ENCODE measurements at places on chromosomes 7 and 10.

- DNase-seq: no peak
Observed at GRCh38 chr7:133819695-133820094, 307.4 kb upstream of the LRGUK start.

DNA sequence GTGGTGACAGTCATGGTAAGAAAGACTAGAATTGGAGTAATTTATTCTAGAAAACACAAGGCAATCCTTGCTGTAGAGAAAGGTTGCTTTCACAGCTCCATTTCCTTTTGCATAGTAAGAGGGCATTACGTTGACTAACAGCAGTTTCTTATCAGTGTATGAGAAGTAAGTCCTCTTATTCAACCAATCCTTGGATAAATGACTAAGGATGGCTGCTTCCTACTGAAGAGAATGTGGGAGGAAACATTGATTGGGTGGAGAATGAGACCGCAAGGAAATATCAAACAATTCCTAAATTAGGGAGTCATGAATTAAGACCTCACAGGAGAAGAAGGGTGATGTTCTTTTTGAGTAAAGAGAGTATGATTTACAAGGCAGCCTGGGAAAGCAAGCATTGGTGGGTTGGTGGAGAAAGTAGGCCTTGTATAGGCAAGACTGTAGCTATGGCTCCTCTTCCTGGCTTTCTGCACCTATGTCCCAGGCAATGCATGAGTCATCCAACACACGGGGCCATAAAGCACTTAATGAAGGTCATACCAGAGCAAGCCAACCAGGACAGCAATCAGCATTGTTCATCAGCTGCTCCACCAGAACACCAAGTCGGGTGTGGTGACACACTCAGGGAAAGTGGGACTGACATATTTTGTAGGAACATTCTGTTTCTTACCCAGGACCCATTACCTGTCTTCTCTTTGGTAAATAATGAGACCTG is 5.6 kb downstream of the MGAM start:
- DNase-seq: no peak

DNA sequence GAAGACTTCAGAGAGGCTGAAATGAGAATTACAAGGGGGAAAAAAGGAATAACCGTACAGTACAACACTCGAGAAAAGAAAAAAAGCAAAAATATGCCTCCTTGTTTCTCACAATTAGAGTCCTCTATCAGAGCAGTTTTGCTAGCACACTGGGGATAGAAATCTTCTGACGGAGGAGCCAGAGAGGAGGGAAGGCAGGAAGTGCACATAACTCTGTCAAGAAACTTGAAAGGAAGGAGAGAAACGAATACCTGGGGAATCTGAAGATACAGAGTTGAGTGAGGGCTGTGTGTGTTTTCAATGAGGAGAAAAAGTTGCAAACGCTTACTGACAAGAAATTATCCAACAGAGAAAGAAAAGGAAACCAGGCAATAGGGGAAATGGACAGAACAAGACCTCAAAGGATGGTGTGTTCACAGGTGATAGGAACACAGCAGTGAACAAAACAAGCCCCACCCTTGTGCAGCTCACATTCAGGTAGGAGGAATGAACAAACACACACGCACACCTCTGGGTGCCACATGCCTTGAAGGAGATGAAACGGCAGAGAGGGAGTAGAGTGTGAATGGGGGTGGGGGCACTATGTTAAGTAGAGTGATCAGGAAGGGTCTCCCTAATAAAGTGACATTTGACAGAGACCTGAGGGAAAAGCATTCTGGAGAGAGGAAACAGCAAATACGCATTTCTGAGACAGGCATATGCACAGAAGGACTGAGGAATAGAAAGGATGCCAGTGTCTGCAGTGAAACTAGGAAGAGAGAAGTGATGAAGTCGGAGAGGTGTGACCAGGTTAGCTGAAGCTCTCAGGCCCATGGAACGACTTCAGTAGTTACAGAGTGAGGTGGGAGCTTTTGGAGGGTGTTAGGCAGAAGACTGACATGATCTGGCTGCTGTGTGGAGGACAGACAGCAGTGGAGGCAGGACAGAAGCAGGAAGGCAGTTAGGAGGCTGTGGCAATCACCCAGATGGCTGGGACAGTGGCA is 46.7 kb upstream of the SPOCK2 start:
- no peak for DNase-seq

DNA sequence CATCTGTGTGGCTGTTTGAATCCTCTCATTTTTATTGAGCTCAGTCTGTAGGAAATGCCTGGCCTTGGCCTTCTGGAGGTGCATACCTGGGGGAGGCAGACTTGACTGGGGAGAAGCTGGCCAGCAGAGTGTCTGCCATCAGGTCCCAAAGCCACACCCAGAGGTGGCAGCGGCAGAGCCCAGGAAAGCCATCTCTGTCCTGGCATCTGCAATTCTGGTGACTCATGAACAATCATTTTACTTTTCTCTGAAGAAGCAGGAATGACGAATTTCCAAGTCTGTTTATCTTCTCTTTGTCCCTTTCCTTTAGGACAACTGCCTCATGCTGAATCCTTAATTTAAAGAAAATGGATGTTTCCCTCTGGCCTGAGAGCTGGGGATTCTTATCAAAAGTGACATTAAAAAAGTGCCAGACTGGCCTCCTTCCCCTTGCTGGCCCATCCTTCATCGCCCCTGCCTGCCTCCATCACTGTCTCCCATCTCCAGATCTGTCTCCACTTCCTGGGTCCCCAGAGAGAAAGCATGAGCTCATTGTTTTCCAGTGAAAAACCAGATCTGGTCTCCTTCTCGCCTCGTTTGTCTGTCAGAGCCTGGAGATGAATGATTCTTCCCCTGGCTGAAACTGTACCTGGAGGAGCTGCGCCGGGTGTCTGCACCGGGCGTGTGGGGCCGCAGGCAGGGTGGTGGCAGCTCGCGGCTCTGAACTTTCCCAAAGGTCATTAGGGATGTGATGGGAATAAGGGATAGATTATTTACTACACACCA is 124.5 kb downstream of the TMEM178B start:
- DNase-seq: no peak

GRCh38 chr7:19397911-19398310 is 252.7 kb upstream of the FERD3L start:
- no peak for DNase-seq

GRCh38 chr7:38025815-38026214 is 105.4 kb downstream of the EPDR1 start:
- DNase-seq: no peak

GRCh38 chr7:2152646-2153045 is 80.1 kb downstream of the MAD1L1 start:
- no peak for DNase-seq

DNA sequence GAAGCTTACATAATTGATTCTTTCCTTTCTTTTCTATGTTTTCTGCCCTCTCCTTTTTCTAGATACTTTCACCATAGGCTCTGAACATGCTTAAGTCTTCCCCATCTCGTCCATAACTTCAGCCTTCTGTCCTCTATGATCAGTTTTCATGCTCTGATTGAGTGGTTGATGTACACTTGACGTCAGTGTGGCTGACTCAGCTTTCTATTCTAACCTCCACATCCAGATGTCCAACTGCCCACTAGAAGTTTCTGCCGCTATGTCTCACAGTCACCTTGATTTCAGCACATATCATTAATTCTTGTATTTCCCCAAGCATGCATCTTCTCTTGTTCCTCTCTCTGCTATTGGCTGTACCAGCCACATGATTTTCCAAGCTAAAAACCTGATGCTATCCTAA is 15.0 kb downstream of the CDK14 start:
- no peak for DNase-seq

DNA sequence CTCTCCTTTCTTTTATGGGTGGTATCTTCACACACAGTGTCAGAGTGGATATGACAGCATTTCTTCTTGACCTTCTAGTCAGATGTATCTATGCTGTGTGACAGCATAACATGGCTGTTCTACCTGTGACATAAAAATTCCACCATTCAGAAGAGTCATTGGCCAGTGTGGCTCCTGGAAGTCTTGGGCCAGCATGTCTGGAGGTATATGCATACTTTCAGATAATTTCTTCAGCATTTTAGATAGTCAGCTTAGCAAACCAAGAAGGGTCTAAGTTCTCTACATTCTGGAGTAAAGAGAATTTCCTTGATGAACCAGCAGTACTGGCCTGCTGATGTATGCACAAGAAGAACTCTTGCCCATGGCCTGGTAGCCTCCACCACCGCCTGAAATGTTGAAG is 179.3 kb downstream of the BMPER start:
- no peak for DNase-seq

GRCh38 chr10:75994357-75995040 is 563.1 kb downstream of the LRMDA start:
- no peak for DNase-seq

- no peak for DNase-seq
Observed at GRCh38 chr10:64096941-64097340, 575.7 kb downstream of the REEP3 start.

DNA sequence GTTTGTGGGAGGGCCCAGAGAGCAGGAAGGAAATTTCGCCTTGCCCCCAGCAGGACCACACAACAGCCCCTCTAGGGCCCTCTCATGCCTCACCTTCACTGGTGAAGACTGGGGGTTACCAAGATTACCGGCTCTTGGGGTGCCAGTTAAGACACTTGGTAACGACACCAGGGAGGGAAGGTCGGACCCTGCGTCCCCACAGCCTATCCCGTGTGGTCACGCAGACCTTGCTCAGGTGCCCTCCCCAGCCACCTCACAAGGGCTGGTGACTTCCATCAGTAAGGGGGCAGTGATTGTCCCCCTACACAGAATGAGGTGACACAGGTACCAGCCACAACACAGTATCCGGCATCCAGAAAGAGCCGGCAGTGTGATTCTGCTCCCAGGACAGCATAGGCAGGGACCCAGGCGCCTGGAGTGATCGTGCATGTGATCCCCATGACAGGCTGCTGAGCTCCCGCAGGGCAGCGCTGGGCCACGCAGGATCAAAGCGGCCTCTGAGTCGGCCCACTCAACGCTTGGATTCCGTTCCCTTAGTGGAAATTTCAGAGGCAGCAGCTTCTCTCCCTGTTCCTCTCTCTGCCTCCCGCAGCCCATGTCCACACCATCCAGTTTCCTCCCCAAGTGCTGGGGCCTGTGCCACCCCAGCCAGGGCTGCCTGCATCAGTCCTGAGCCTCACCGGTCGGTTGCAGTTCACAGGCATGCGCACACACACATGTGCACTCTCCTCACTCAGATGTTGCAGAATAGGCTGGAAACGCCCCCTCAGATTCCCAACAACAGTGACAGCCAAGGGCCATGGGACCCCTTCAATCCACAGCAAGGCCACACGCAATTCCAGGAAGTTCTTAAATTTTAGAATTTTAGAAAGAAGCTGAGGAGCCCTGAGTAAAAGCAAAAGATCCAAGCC is 35.8 kb downstream of the CAMK2B start:
- DNase-seq: no peak

DNA sequence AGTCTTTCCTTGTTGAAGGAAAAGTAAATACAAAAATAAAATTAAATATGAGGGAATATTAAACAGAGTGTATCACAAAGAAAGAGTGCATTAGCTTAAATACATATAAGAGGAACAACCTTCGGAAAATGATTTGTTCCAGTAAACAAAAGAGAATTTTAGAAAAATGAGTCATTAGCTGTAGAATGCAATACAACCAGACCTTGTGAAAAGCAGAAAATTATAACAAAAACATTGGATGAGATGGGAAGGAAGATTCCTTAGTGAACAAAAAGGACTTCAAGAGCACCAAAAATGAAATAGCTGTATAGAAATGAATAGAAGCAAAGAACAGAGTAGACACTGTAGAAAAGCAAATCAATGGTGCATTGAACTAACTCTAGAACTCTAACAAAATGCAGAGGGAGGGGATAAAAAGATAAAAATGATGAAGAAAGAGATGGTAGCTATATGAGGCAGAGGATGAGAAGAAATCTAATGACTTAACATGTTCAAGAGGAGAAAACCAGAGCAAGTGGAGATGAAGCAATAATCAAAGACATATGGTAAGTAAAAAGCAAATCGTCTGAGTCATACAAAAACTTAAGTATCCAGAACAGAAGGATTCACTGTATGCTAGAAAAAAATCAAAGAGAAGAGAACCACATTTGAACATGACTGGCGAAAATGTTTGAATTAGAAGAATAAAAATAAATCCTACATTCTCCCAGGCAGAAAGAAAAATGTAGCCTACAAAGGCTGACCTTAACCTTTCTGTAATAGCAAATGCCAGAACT is 190.5 kb downstream of the TMEM26 start:
- DNase-seq: no peak
